KBM-7 (cell line): ENCODE measurements at places on chromosomes 5 and 9.

- peak; percentile 81 for DNase-seq
These were observed 36.7 kb downstream of the NDFIP1 start for GRCh38 chr5:142145106-142145900.

DNA sequence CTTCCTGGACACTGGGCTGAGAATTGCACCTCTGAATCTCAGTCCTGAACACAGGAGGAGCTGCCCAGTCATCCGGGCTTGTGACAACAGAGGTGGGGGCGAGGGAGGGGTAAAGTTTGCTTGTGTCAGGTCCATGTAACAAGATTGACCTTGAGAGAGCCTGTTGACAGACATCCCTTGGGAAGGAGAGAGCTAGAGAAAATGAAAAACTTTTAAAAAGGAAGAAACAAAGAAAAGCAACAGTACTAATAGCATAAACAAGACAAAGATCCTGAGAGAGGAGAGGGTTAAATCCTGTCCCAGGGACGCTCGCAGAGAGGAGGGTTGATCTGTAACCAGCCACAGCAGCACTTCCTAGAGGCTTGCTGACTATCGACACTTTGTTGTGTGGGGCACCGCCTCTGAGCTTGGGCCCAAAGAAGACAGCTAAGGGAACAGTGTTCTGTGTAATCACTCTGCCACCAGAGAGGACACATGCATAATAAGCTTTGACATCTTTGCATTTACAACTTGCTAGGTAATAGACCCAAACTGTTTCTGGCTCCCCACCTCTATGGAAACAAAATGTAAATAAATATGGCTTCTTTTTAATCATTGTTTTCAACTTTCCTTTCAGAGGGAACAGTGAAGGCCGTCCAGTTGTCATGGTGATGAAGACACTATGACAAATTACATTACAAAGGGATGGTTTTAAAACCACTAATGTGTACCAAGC is 363.7 kb downstream of the CSNK1G3 start:
- DNase-seq: no peak

- peak; percentile 66 for DNase-seq
These were observed 854 bp upstream of the ARL15 start for GRCh38 chr5:54311176-54311677.

DNA sequence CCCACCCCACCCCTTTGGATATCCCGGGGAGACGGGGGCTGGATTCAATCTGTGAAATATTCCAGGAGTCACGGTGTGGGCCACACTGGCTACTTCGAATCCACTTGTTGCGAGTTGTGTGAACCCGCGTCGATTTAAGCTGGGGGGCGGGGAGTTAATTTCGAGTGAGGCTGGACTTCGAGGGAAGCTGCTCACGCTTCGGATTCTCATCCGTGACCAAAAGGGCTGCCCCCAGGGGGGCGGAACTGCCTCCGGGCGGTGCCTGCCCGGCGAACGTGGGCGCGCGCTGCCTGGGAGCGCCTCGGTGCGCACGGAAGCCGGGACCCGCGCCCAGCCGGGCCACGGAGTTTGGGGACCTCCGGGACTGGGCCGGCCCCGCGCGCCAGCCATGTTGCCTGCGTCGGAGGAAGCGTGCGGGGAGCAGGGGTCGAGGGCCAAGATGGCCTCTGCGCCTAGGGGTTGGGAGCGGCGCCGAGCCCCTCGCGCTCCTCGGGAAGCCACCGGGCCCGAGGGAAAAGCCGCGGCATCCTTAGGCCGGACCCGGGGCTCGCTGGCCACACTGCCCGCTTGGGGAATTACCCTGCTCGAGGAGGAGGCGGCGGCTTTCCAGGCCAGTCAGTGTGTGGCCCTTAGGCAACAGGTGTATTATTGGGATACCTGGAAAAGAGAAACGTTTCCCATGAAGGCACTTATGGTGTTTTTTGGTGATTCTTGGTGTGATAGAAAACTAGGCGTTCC is 975 bp downstream of the OCLN start:
- peak; percentile 62 for DNase-seq
